ENCODE measurements at places on chromosomes 4 and X.

GRCh38 chr4:182809417-182810102, 107.6 kb downstream of the DCTD start:
- DNase-seq = no peak

DNA sequence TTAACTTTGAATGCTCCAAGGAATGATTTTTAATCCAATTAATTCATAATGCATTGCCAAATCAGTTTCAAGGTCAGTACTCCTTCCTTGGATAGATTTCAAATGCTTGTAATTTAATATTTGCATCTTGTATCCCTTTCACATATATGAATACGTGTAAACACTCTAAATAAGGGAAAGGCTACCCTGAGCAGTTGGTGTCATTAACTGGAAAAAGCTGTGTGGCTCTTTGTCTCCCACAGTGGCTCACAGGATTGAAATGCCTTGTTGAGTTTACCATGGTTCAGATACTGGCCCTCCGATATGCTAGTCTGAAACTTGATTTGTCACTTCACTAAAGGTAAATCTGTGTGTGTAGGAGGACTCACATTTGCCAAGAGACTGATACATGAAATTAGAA, 16.7 kb upstream of the ACOT9 start:
- no peak for DNase-seq

DNA sequence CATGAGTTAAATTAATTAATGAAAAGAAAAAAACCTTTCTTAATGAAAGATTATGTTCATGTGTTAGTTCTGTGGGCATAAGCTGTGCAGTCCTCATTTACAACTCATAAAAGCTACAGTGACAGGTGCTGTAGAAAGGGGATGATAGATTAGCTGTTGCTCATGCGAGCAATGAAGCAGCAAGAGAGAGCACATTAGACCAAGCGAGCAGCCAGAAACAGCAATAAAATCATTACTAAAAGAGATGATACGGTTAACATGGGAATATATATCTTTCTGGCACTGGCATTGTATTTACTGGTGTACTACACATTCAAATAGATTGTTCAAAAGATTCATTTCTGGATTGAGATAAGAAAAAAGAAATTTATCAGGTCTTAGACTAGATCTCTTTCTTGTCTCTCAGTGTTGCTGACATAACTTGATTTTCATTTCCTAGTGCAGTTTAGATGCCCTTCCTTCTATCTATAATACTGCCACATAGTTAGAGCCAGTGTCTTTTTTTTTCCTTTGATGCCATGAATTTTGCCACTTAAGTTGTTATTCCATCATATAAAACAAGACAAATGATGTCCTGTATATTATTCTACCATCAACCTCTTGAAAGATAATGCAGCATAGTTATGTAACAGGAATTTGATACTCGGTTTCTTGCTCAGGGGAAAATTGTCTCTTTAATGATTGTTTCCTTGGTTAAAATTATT, 164.6 kb downstream of the BANK1 start:
- no peak for DNase-seq

GRCh38 chr4:182740256-182740655, 176.9 kb downstream of the DCTD start:
- DNase-seq = no peak

GRCh38 chr4:48212165-48212564, 57.5 kb downstream of the TEC start:
- no peak for DNase-seq

- no peak for DNase-seq
Measured at GRCh38 chrX:69323786-69324720, 158.8 kb upstream of the PJA1 start.

DNA sequence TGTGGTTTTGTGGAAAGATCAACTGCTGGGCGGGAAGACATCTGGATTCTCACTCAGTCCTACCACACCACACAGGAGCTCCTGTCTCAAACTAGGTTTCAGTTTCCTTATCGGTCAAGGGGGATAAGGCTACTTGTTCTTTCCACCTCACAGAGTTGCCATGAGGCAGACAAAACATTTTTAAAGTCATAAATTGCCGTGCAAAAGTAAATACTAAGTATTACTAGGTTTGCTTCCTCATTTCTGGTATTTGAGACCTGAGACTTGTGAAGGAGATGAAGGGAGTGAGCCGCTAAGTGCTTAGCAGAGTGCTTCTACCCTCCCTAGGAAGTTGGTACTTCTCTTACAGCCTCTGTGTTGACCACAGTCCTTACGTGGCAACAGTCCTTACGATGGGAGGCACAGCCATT, 1.5 kb downstream of the LAP3 start:
- no peak for DNase-seq

DNA sequence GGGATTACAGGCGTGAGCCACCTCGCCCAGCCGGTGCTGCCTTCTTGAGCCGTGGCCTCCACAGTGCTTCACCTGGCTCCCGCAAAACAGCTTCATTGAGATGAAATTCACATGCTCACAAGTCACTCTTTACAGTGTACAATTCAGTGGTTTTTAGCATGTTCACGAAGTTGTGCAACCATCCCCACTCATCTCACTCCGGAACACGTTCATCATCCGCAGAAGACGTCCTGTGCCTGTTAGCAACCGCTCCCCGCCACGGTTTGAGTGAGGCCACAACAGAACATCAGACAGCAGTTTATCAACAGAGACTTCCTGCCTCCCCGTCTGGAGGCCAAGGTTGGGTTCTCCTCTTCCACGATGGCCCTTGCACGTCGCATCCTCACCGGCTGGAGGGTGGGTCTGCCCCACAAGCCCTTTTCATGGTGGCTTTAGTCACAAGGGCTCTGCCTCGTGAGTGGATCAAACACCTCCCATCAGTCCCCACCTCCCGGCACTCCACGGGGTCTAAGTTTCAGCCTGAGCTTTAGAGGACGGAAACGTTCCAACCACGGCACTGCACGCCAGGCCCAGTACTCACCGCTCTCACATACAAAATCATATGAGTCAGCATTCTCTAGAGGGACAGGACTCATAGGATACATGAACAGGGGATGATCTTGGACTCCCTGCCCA, 29.6 kb upstream of the SPON2 start:
- peak; percentile 90 for DNase-seq
